ENCODE measurements at places on chromosomes 1 and 21. TPM values are rescaled to one million over a fixed set of nuclear protein-coding genes. Genes with fewer than 3 reads are reported as not detected.

Gene CD1C
- 0.26 TPM for total RNA-seq

GRCh38 chr1:172533513-172534151, 682 bp downstream of the SUCO start:
- no peaks in the 10 kb centered on the region for H3K27me3 ChIP-seq
- peak; percentile 37 for DNase-seq
- H3K4me3 ChIP-seq: peak overlapping the region; percentile 85
- H3K36me3 ChIP-seq: no peaks in the 10 kb centered on the region

Gene GBP3
- 39.2 TPM for total RNA-seq

Gene AMPD1
- total RNA-seq: not detected

- DNase-seq: no peak
- no peak overlapping the region for H3K27ac ChIP-seq
- H3K27me3 ChIP-seq: no peaks in the 10 kb centered on the region
- H3K4me3 ChIP-seq: no peak overlapping the region
- H3K4me1 ChIP-seq: no peaks in the 10 kb centered on the region
- H3K36me3 ChIP-seq: no peaks in the 10 kb centered on the region
Observed at GRCh38 chr1:97258597-97258996, 537.0 kb downstream of the PTBP2 start.

Gene RNU1-4
- 2,148 TPM for total RNA-seq

Gene BARHL2
- total RNA-seq: not detected

DNA sequence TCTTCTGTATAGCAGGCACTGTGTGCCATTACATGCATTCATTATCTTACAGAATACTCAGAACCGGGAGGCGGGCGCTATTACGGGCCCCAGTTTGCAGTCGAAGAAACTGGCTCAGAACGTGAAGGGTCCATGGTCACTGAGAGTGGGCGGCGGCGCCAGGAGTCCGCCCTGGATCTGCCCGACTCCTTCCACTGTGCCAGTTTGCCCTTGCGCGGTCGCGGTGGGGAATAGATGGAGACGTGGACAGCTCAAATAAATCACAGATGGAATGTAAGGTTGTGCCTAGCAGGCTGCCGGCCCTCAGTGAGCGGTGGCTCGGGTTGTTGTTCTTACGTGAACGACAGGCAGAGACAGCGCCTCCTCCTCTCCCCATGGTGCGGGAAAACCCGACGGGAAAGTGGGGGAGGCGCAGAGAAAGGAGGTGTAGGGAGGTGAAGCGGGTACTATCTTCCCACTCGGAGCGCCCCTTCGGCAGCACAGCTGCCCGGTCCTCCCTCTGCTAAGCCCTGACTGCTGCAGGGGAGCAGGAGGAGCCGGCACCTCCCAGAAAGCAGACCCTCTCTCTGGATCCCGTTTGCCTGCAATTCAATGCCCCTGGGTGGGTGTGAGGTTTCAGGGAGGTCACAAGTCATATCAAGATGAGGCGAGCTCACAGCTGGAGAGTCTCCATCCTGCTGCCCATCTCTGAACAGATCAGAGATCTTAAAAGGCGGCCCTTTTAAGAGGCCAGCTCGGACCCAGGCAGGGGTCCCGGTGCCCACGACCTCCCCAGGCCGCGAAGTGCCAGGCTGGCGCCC, 1.1 kb downstream of the COL9A2 start:
- H3K27me3 ChIP-seq: peaks cover 33% of the 10 kb centered on the region
- peaks cover 46% of the 10 kb centered on the region for H3K4me1 ChIP-seq
- no peak overlapping the region for H3K27ac ChIP-seq

- no peak for DNase-seq
- H3K4me3 ChIP-seq: no peak overlapping the region
- H3K36me3 ChIP-seq: no peaks in the 10 kb centered on the region
- peaks cover 66% of the 10 kb centered on the region for H3K27me3 ChIP-seq
- no peak overlapping the region for H3K27ac ChIP-seq
Observed at GRCh38 chr1:29243871-29244200, 7.5 kb downstream of the PTPRU start.

- no peak for DNase-seq
- no peaks in the 10 kb centered on the region for H3K4me1 ChIP-seq
- no peaks in the 10 kb centered on the region for H3K27me3 ChIP-seq
- H3K4me3 ChIP-seq: no peak overlapping the region
Observed at GRCh38 chr21:36350282-36350910, 30.4 kb downstream of the MORC3 start.

DNA sequence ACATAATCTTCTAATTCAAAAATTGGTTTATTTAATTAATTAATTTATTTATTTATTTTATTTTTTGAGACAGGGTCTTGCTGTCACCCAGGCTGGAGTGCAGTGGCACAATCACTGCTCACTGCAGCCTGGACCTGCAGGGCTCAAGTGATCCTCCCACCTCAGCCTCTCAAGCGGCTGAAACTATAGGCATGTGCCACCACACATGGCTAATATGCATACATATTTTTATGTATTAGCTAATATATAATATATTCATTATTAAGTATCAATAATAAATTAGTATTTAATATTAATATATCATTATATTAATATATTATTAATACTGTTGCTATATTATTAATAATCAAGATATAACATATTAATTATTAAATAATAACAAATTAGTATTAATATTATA, 406.7 kb downstream of the GPATCH2 start:
- DNase-seq: no peak
- H3K27ac ChIP-seq: no peak overlapping the region
- H3K4me3 ChIP-seq: no peak overlapping the region
- H3K4me1 ChIP-seq: no peaks in the 10 kb centered on the region

Gene STMN1
- 38.3 TPM for total RNA-seq

Gene ABCG1
- 6.2 TPM for total RNA-seq

Gene FAM43B
- total RNA-seq: not detected

Gene PTGFR
- not detected for total RNA-seq

GRCh38 chr1:80933346-80933745, 867.4 kb upstream of the ADGRL2 start:
- no peaks in the 10 kb centered on the region for H3K36me3 ChIP-seq
- no peak overlapping the region for H3K4me3 ChIP-seq
- H3K4me1 ChIP-seq: no peaks in the 10 kb centered on the region
- no peak overlapping the region for H3K27ac ChIP-seq
- DNase-seq: no peak
- H3K27me3 ChIP-seq: no peaks in the 10 kb centered on the region

- no peak for DNase-seq
- no peaks in the 10 kb centered on the region for H3K27me3 ChIP-seq
- H3K27ac ChIP-seq: no peak overlapping the region
- no peaks in the 10 kb centered on the region for H3K4me1 ChIP-seq
- H3K36me3 ChIP-seq: no peaks in the 10 kb centered on the region
Observed at GRCh38 chr1:192059407-192059806, 98.9 kb upstream of the RGS18 start.

DNA sequence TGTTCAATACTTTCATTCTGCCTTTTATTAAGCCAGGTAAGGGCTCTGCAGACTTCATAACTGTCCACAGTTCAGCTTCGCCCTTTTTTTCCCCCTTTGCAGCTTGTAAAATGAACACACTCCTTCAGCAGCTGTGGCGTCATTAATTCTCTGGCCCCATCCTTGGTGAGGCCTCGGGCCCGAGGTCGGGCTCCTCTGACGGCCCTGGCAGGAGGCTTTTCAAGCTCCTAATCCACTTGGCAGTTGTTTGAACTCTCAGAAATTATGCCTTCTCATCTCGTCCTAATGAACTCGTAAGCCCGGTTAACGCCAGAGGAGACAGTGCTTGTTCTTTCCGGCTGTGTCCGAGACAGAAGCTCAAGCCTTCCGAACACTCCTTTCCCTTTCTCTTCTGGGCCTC, 18.1 kb upstream of the EPHA8 start:
- no peaks in the 10 kb centered on the region for H3K36me3 ChIP-seq
- H3K27me3 ChIP-seq: peaks cover 30% of the 10 kb centered on the region
- no peak for DNase-seq
- no peaks in the 10 kb centered on the region for H3K4me1 ChIP-seq
- no peak overlapping the region for H3K4me3 ChIP-seq

Gene GLMP
- 25.4 TPM for total RNA-seq

- no peak overlapping the region for H3K27ac ChIP-seq
- H3K4me3 ChIP-seq: no peak overlapping the region
Observed at GRCh38 chr1:14887764-14888350, 265.7 kb upstream of the TMEM51 start.

Gene EDARADD
- 5.7 TPM for total RNA-seq

DNA sequence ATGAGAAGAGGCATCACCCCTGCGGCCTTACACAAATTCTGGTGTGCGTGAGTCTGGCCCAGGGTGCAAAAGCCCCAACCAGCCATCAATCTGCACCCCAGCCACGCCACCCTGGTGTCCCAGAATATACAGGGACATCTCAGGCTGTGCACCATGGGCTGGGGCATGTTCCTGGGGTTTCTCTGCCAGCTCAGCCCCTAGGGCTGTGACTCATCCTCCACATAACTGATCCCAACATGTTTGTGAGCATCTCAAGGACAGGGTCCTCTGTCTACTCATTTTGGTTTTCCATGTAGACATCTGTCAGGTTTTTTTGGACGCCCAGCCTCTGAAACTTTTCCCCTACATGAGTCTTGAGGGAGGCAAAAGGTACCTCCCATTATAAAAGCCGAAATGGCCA, 511 bp downstream of the ZNF683 start:
- H3K36me3 ChIP-seq: no peaks in the 10 kb centered on the region
- peak overlapping the region; percentile 66 for H3K27ac ChIP-seq
- DNase-seq: no peak
- H3K4me3 ChIP-seq: no peak overlapping the region
- peaks cover 41% of the 10 kb centered on the region for H3K4me1 ChIP-seq

DNA sequence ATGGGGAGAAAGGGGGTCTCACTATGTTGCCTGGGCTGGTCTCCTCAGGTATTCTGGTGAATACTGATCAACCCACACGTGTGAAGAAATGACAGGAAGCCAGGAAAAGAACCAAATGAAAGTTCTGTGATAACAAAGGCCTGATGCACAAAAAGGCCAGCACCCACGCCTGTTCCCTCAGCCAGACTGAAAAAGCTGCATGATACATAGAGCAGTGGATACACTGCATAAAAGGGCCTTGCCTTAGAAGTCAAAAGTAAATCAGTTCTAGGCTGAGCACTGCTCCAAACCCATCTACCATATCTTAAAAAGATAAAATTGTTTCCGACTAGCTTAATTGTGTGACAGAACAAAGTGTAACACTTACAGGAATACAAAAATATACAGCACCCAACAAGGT, 36.9 kb upstream of the PSMG1 start:
- H3K36me3 ChIP-seq: peaks cover 6% of the 10 kb centered on the region
- no peak overlapping the region for H3K4me3 ChIP-seq
- no peaks in the 10 kb centered on the region for H3K4me1 ChIP-seq
- H3K27me3 ChIP-seq: no peaks in the 10 kb centered on the region
- DNase-seq: no peak
- H3K27ac ChIP-seq: no peak overlapping the region

DNA sequence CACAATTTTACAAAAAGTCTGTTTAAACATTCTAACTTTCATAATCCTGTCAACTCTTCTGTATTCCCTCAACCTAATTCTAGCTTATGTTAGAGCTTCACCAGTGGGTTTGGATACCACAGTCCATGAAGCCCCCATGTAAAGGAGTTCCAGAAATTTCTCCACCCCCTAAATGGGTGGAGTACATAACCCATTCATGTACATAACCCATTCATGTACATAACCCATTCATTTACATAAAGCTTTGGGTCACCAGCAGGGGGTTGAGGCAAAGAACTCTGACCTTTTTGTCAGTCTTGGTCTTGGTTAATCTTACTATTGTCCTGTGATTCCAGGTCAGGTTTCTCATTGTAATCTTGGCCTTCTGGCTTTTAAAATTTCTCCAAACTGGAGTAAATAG, 61.6 kb downstream of the SMYD2 start:
- no peak overlapping the region for H3K27ac ChIP-seq
- no peaks in the 10 kb centered on the region for H3K4me1 ChIP-seq
- no peak for DNase-seq
- no peak overlapping the region for H3K4me3 ChIP-seq
- no peaks in the 10 kb centered on the region for H3K27me3 ChIP-seq

DNA sequence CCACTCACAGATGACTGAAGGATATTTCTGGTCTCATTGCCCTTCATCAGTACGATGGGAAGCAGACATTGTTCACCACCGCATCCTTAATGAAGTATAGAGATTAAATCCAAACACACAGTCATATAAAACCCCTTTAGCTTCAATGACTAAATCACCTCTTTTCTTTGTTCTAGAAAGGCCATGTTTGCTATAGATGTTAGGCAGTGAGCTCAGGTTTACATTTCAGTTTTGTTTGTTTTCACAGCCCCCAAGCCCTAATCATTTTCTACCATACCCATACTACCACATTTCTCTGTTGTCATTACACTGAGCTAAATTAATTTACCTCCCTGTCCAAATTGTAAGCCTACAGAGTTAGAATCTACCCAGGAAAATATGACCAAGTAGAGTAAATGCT, 385.1 kb downstream of the NTNG1 start:
- no peaks in the 10 kb centered on the region for H3K27me3 ChIP-seq
- H3K36me3 ChIP-seq: no peaks in the 10 kb centered on the region
- no peaks in the 10 kb centered on the region for H3K4me1 ChIP-seq
- no peak overlapping the region for H3K4me3 ChIP-seq
- no peak for DNase-seq

Gene TRIM45
- 0.35 TPM for total RNA-seq

Gene UBE2U
- total RNA-seq: not detected

DNA sequence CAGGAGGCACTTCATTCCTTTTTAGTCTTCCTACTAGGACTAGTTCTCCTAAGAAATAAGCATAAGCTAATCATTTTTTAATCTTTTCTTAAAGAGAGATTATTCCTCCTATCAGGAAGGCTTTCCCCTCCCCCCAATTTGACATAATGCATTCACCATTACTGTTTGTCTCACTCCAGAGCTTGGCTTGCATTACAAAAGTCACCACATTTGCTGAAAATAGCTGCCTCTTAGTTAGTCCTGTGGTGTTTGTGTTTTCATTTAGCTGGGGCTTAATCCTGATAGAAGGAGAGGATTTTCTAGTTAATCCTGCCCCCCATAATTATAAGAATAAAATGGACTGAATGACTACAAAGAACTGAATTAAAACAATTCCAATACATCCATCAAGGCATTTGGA, 307.1 kb upstream of the RRP15 start:
- no peaks in the 10 kb centered on the region for H3K4me1 ChIP-seq
- H3K36me3 ChIP-seq: no peaks in the 10 kb centered on the region
- H3K4me3 ChIP-seq: no peak overlapping the region

Gene OR6K3
- not detected for total RNA-seq

Gene CYP4A22
- not detected for total RNA-seq

Gene SCMH1
- total RNA-seq: 23.4 TPM

GRCh38 chr1:10909697-10910680, 102.5 kb upstream of the TARDBP start:
- no peak overlapping the region for H3K27ac ChIP-seq
- peak; percentile 81 for DNase-seq
- H3K4me3 ChIP-seq: no peak overlapping the region
- no peaks in the 10 kb centered on the region for H3K27me3 ChIP-seq
- H3K36me3 ChIP-seq: no peaks in the 10 kb centered on the region
- peaks cover 33% of the 10 kb centered on the region for H3K4me1 ChIP-seq

- no peaks in the 10 kb centered on the region for H3K27me3 ChIP-seq
- H3K4me1 ChIP-seq: peaks cover 10% of the 10 kb centered on the region
- DNase-seq: no peak
- H3K27ac ChIP-seq: no peak overlapping the region
- H3K36me3 ChIP-seq: no peaks in the 10 kb centered on the region
Observed at GRCh38 chr1:93554883-93555872, 107.3 kb downstream of the FNBP1L start.

Data from T-cell (primary cell).